Stimulated activated CD4-positive, alpha-beta T cell treated with anti-CD3 and anti-CD28 coated beads, TNF-alpha, amount 100 ng/mL, for 48 hours (primary cell): ENCODE measurements at places on chromosomes 3 and 15.
A peak's percentile ranks its signal among the peaks of the same experiment; 100 is the strongest.

- no peak for DNase-seq
Measured at GRCh38 chr3:128550471-128551126, 57.6 kb upstream of the GATA2 start.

DNA sequence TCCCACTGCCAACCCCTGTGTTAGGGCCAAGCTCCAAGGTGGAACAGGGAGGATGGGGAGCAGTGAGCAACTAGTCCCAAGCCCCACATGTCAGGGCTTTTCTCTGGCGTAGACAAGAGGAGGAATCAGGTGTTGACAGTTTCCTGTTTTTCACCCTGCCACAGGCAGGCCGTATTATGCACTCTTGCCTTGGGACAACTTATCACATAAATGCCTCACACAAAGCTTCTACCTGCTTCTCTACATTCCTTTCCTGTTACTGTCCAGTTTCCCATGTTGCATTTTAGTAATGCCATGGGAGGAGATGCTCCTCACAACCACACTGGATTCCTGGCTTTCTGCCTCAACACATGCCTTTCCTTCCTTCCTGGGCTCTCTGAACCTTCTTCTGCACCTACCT, 381.2 kb upstream of the ATP11B start:
- no peak for DNase-seq

GRCh38 chr3:94132777-94133176, 69.9 kb downstream of the NSUN3 start:
- no peak for DNase-seq

- no peak for DNase-seq
Measured at GRCh38 chr3:14792691-14793121, 26.1 kb upstream of the FGD5 start.

DNA sequence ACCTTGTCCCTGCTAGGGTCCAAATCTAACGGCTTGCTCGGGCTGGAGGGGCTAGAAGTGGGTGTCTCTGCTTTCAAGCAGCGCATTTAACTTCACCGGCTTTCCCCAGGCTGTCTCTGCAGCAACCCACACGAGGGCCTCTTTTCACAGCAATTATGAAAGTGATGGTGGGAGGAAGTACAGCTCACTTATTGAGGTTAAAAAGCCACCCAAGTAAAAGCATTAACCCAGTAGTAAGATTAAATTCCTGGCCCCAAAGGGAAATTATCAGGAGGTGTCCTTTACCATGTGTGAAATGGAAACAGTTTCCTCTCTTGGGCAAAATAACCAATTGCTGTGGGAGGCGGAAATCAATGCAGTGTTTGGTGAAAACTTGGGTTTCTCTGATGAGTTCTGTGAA, 41.1 kb downstream of the NGRN start:
- no peak for DNase-seq

DNA sequence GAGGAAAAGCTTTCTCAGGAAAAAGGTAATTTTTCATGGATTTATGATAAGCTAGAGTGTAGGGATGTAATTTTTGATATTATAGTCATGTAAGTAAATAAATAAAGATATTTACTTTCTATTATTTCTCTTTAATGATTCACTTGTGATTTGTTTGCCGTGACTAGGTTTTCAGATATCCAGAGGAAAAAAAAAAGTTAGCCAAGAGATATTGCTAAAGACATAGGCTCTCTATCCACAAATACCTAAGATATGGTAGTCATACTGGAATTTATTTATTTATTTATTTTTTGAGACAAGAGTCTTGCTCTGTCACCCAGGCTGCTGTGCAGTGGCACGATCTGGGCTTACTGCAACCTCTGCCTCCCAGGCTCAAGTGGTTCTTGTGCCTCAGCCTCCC, 59.9 kb downstream of the AP4E1 start:
- DNase-seq: no peak

DNA sequence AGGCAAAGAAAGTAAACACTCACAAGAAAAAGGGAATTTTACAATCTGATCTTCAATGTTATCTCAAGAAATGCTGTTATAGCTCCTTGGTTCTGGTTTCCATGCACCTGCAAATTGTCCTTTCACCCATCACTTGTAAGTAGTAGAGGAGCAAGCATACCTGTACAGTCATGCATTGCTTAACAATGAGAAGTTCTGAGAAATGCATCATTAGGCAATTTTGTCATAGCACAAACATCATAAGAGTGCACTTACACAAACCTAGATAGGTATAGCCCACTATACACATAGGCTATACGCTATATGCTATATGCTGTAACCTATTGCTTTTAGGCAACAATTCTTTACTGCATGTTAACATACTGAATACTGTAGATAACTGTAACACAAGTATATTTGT, 672.3 kb downstream of the FHIT start:
- no peak for DNase-seq

- DNase-seq: no peak
Measured at GRCh38 chr3:176590722-176591121, 606.6 kb downstream of the TBL1XR1 start.

DNA sequence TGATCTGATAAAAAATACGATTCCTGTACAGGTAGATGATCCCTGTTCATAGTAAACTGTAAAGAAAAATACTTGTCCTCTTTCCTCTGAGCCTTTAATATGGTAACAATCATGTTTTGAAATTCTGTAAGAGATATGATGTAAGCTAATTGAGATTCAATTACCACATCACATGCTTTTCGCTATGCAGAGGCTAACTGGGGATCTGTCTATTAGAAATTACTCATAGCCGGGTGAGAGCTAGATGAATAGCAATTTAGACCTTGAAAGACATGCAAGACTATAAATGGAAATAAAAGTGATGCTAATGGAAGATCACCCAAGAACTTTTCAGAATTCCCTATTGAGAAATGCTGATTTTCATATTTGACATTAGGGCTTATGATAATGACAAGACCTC, 579.9 kb upstream of the ZNF717 start:
- no peak for DNase-seq

DNA sequence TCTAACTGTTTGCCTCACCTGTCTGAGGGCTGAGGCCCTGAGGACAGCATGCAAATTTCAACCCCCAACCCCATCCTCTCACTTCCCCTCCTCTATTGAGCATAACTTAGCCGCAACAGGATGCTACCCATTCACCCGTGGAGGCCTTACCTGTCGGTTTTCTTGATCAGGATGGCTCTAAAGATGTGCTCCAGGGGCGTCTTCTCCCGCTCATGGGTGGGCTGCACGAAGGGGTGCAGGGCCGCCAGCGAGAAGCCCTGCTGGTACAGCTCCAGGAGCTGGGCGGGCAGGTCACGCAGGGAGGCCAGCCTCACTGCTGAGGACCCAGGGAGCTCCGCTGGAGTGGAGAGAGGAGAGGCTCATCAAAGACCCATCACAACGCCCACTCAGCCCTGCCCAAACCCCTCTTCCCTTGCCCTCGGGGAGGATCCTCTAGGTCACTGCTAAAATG, 79.8 kb downstream of the RFTN1 start:
- DNase-seq: no peak

GRCh38 chr3:128319741-128320141, 146.9 kb downstream of the DNAJB8 start:
- DNase-seq: no peak

DNA sequence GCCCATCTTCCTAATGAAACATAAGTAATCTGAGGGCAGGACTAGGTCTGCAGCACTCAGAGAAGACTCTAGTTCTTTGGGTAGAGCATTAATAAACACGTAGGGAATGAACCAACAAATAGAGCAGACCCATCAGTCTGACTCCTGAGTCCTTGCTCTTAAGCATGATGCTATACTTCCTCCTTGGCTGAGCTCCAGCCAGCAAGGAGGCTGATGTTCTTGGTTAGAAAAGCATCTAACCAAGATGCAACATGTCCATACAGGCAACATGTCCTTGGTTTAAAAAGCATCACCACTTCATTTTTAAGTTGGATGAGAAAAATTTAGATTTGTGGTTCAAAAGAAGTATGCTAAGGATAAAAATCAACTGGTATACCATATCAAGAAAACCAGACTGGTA, 8.5 kb upstream of the MYH15 start:
- DNase-seq: no peak

GRCh38 chr15:71195242-71195641, 80.0 kb downstream of the THSD4 start:
- no peak for DNase-seq

DNA sequence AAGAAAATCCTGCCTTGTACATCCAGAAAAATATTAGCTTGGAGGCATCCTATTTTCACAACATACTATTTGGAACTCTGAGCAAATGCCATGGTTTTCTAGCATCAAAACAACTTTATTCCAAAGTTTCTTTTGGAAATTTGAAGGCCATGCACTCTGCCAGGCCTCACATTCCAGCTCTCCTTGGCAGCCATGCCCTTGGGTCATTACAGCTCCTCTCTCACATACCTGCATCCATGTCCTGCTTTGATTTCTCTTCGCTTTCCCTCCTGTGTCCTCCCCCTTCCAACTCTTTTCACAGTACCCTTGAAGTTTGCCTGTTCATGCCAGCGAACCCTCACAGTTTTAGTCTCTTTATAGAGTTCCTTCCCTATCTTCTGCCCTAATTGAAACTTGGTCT, 70.9 kb upstream of the TPRG1 start:
- no peak for DNase-seq

- DNase-seq: peak; percentile 35
Measured at GRCh38 chr3:142028243-142028777, 121.0 kb downstream of the TFDP2 start.

GRCh38 chr3:79766496-79767193, 1.2 kb downstream of the ROBO1 start:
- no peak for DNase-seq

- DNase-seq: no peak
Measured at GRCh38 chr3:79018671-79019136, 749.1 kb downstream of the ROBO1 start.

- no peak for DNase-seq
Measured at GRCh38 chr3:128745742-128746141, 19.8 kb downstream of the RAB7A start.

DNA sequence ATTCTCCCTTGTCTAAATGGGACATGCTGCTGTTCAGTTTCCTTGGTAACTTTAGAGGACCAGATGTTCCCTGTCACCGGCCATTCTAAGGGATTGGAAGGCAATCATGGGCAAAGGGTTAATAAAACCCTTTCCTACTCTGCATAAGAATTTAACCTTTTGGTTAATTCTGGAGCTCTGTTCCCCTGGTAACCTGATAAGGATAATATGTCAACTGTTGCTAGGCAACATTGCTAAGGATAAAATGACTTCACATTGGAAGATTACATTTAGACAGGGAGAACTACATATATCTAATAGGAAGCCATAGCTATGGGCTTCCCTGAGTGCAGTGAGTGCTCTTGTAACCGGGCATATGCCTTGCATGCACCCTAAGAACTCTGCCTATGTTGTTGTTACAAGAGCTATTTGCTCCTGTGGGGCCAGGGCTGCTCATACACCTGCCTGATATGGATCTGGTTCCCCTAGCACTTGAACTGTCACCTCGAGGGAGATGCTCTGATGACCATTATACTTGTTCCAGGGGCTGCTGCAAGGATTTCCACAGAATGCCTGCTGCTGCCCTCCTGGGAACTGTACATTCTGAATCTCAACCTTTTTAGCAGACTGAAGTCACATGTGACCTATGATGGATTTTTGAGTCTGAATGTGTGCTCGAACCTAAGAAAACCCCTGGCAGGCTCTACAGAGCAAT, 326.3 kb upstream of the PDZRN3 start:
- no peak for DNase-seq

GRCh38 chr15:99057697-99058420, 47.0 kb upstream of the SYNM start:
- no peak for DNase-seq

- no peak for DNase-seq
Measured at GRCh38 chr3:39809995-39810595, 686 bp downstream of the MYRIP start.

- DNase-seq: no peak
Measured at GRCh38 chr15:100667405-100668347, 65.3 kb downstream of the ASB7 start.

DNA sequence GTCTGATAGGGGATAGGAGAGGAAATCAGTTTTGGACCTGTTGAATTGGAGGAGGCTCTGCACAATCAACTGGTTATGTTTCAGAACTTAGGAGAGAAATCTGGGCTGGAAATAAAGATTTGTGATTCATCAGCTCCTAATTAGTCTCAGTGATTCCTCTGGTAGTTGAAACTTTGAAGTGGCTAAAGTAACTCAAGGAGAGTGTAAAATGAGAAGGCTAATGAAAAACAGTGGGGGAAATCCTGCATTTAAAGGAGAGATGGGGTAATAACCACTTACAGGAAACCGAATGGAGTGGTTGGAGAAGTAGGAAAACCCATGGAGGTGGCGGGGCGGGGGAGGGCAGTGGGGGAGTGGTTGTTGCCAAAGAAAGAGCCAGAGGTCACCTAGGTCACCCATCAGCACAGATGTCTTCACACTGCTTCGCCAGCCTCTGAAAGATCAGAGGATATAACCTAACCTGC, 32.6 kb downstream of the MAP2K5 start:
- no peak for DNase-seq
